ENCODE measurements at places on chromosomes 7 and 10.

DNA sequence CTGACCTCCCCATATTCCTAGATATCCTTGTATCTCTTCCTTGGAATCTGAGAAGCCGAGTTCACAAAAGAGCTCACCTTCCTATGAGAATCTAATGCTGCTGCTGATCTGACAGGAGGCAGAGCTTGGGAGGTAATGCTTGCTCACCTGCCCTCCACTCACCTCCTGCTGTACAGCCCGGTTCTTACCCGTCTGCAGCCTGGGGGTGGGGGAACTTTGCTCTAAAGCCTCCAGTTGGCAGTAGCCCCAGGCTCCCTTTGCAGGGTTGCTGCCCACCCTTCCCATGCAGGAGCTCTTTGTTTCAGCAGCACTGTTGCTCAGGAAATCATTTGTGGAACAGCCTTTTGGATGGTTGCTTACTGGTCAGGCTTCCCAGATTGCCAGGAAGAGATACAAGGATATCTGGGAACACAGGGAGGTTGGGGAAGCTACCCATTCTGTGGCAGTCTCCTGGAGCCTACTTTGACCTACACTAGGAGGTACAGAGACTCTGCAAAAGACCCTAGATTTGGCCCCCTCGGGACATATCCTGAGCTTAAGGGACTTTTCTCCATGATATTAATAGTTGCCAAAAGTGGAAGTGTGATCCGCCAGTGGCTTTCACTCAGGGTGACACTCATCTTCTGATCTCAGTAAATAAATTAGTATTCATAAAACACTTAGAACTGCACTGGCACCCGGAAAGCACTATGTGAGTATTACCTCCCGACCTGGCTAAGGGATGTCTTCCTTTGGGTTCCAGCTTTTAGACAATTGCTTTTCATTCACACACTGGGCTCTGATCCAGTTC is 363.7 kb upstream of the PODXL start:
- no peak for DNase-seq

DNA sequence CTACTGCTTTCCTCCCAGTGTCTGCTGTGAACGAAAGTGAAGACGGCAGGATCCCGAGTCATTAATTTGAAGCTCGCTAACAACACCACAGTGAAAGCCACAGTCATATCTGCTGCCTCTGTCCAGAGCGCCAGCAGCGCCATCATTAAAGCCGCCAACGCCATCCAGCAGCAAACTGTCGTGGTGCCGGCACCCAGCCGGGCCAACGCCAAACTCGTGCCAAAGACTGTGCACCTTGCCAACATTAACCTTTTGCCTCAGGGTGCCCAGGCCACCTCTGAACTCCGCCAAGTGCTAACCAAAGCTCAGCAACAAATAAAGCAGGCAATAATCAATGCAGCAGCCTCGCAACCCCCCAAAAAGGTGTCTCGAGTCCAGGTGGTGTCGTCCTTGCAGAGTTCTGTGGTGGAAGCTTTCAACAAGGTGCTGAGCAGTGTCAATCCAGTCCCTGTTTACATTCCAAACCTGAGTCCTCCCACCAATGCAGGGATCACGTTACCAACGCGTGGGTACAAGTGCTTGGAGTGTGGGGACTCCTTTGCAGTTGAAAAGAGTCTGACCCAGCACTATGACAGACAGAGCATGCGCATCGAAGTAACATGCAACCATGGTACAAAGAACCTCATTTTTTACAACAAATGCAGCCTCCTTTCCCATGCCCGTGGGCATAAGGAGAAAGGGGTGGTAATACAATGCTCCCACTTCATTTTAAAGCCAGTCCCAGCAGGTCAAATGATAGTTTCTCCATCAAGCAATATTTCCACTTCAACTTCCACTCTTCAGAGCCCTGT is 94.8 kb upstream of the KCNMA1 start:
- DNase-seq = no peak

DNA sequence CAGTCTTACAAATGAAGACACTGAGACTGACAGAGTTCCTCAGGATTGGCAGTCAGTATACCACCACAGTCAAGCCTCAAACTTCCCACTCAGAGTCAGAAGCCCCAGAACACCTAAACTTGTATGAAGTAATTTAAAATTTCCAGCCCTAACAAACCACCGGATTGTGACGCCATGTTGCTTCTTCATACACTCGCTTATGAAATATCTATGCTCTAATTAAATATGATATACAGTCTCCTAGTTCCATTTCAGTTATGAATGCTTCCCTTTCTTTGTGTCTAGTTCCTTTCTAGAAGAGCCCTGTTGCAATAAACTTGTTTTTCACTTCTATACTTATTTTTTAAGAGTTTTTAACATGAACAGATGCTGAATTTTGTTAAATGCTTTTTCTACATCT is 172.0 kb upstream of the NOBOX start:
- DNase-seq = no peak

GRCh38 chr10:25036381-25036780 is 20.0 kb downstream of the THNSL1 start:
- DNase-seq = no peak

DNA sequence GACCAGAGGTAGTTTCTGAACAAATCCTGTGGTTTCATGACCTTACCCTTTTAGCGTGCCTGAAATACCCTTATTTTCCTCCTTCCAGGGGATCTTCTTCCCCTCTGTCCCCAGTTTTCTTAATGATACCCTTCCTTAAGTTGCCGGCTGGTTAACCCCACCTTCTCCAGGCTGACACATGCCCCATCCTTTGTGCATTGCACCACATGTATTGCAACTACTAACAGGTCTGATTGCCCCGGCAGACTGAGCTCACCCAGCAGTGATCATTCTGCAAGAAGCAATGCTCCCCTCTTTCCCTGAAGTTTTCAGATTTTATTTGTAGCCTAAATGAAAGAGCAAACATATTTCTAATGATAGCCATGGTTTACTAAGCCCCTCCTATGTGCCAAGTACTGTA is 108.2 kb downstream of the HIP1 start:
- DNase-seq = no peak

DNA sequence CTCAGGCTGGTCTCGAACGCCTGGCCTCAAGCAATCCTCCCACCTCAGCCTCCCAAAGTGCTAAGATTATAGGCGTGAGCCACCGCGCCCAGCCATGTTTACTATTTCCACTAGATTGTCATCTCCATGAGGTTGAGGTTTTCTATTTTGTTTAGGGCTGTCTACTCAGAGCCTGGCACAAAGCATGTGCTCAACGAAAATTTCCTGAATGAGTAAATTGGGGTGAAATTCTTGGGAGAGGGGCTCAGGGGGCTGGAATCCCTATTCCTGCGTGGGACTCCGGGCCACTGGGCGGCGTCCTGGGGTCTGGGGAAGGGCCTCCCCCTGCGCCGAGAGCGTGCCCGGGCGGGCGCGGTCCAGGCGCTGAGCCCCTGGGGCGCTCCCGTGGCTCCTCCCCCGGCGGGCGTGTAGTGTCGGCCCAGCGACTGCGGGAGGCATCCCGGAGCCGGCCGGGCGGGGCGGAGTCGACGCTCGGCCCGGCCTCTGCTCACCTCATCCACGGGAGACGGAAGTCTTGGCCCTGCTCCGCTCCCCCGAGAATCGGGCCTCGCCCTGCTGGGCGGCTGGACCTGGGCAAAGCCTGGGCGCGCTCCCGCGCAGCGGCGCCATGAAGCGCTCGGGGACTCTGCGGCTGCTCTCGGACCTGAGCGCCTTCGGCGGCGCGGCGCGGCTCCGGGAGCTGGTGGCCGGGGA is at the start of gene HPS6:
Gene HPS6 (plus strand): TSS at position 482 of the 693 bp plus-strand sequence. CDS start 126 bp downstream, at position 608.
- DNase-seq = peak; percentile 84

- no peak for DNase-seq
Observed at GRCh38 chr7:131511774-131512535, 44.5 kb downstream of the PODXL start.

DNA sequence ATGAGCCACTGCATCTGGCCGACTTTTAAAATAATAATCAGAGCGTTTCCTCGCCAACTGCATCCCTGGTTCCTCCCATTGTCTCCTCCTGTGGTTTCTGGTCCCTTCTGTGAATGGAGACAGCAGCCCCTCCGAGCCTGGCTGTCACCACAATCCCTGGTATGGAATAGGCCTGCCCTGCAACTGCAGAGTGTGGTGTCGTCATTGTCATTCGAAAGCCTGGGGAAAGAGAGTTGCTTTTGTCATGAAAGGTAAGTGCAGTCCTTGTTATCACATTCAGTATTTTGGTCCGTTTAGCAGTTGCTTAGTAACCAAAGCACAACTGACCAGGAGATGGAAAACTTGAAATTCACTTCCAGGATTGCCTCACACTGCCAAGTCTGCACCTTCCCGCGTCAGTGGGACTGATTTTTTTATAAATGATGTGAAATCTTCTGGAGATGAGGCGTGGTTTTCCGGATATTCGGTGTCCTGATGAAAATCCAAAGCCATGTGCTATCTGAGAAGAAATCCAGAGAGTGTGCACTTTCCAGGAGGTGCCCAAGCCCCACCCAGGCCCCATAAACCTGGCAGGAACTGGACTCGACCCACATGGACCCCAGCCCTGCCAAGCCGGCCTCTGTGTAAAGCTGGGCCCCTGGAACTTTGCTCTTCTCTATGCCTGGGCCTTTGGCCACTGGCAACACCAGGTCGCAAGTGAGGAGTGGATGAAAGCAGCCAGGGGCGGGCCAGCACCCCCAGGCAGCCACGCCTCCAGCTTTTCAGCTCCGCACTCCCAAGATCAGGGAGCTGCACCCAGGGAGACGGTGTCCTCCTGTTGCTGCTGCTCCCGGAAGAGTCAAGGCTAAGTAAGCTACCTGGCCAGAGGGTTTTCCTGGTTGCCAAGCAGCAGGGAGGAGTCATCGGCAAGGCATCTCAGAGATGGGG is 133.7 kb upstream of the SH2B2 start:
- no peak for DNase-seq

- DNase-seq = no peak
Observed at GRCh38 chr10:63553473-63553872, 32.3 kb downstream of the REEP3 start.

DNA sequence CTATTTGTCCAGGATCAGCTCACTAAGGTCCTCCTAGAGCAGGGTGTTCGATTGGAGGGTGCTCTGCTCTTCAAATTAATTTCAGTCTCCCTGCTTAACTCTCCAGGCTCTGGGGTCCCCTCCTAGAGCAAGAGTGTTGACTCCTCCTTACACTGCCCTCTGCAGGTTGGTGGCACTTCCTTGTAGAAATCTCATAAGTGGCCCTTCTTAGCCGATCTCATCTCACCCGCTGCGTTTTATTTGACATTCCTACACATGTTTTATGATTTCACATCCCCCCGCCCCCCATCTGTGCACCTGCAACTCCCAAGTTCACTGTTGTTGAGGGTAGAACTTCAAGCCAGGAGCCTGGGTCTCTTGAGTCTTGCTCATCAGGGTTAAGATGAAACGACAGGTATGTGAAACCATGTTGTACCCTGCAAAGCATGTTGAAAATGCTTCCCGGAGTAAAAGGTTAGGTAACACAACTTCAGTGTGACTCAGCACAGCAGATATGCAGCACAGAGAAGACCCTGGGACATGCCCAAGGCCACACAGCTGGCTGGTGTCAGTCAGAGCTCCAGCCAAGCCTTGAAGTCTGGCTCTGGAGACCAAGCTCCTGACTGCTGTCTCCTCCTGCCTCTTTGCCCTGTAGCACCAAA is 171.2 kb downstream of the PRKAG2 start:
- no peak for DNase-seq

- DNase-seq = no peak
Observed at GRCh38 chr7:34327681-34328080, 330.3 kb upstream of the NPSR1 start.

GRCh38 chr10:62457598-62457997 is 83.4 kb downstream of the ZNF365 start:
- DNase-seq = no peak

DNA sequence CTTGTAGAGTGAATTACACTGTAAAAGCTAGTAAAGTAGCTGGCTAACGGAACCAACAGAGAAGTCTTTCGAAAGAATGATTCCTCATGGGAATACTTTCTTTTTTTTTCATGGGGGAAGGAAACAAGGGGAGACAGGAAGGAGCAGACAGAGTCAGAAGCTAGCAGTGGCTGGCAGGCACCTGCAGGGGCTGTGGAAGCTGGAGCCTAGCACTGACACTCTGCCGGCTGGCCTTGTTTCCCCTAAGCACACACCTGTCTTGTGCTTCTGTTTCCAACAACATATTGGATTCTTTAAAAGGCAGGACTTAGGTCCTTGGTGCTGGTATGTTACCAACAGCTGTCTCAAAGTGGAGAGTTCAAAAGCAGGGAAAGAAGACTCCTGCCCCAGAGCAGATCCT is 24.7 kb downstream of the NOD1 start:
- no peak for DNase-seq

DNA sequence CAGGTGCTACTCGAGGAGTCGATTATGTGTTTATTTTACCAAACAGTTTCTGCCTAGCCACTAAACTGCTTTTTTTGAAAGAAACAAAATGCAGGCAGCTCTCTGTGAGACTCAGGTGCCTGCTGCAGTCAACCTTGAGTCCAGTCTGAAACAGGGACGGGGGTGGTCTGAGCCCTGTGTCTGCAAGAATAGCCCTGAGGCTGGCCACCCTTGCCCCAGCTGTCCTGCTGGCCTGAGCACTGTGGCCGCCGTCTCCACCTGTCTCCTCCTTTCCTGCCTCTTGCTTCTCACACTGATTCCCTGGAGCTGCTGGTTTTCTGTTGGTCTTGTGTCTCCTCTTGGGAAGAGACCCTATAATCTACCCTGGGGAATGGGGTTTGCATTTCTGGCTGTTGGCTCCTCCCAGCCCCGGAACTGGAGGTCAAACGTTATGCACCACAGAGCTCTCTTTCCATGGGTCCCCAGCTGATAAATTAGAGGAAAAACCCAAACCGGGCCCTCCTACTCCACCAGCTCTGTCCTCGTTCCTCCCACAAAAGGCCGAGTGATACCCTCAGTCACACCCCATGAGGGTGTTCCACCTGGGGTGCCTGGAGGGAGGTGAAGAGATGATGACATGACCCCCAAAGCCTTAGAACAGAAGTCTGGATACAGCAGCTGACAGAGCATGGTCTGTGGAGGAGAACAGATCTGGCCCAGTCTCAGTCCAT is 15.0 kb upstream of the SLC18A3 start:
- no peak for DNase-seq

DNA sequence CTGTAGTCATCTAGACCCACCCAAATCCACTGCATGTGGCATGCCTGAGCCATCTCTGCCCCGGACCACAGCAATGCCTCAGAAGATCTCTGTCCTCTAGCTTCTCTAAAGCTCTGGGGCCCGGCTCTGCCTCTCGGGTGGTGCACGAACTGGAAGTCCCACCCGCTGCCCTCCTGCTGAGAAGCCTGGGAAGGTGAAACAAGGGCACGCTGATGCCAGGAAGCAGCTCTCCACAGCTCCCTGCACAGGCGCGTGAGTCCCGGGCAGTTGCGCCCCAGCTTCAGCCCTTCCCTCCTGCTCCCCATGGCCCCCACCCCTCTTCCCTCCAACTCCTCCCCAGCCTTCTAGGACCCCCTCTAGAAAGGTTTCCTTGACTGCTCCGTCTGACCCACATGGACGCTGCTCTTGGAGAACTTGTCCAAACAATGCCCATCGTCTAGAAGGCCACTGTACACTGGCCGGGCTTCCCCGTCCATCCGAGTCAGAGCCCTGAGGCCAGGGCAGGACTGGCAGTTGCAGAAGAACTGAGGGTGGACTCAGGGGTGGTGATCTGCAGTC is 12.8 kb downstream of the KCNH2 start:
- DNase-seq = no peak

- DNase-seq = no peak
Observed at GRCh38 chr10:96711048-96711728, 9.1 kb downstream of the PIK3AP1 start.
